Fibroblast of lung (primary cell): ENCODE measurements at places on chromosomes 6 and 20. TPM values are rescaled to one million over a fixed set of nuclear protein-coding genes. Genes with fewer than 3 reads are reported as not detected.

DNA sequence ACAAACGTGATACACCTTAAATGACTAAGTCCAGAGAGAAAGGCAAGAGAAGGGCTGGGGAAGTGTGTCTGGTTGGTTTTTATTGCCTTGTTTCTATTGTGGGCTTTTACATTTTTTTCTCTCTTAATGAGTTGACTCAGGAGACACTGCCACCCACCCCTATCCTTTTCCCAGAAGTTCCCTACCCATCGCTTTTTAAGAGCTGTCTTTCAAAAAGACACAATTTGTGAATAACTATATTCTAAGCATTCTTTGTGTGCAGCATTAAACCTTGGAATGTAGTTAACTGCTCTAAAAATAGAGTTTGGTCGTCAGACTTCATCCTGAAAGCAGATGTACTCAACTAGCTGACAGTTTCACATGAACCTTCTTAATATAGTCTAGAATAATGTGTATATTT, 174.9 kb downstream of the ISM1 start:
- peak; percentile 62 for DNase-seq

- peak; percentile 36 for DNase-seq
Measured at GRCh38 chr6:27296106-27296783, 15.8 kb downstream of the POM121L2 start.

- peak; percentile 85 for DNase-seq
Measured at GRCh38 chr6:21800948-21801438, 207.4 kb downstream of the SOX4 start.

DNA sequence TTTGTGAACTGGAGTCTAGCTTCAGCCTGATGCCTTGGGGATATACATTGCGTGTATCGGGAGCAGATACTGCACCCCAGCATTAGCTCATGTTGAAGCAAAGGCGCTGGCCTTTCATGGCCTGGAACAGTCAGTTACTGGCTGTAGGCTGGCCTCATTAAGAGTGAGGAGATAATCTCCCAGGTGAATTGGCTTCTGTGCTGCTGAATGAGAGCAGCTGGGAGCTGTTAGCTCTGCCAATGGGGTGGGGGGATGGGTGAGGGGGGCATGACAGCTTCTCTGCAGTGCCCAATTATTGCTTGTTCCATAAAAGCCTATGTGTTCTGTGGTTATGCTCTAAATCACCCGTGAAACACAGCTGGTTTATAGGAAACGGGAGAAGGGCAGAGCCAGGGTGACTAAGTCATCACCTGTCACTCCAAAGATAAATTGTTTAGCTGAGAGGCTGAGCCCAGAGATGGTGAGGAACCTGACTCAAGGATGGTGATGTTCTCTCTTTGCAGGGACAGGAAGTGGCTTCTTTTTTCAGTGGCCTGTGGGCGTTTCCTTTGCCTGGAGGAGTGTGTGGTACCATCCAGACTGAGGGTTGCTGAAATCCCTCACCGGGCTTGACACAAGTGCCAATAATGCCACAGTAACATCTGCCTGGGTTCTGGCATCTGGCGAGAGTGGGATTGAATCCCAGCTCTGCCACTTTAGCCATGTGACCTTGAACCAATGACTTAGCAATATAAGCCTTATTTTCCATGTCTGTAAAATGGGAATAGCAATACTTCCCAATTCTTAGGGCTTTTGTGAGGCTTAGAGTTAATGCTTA, 170.8 kb downstream of the BCAS1 start:
- peak; percentile 77 for DNase-seq

DNA sequence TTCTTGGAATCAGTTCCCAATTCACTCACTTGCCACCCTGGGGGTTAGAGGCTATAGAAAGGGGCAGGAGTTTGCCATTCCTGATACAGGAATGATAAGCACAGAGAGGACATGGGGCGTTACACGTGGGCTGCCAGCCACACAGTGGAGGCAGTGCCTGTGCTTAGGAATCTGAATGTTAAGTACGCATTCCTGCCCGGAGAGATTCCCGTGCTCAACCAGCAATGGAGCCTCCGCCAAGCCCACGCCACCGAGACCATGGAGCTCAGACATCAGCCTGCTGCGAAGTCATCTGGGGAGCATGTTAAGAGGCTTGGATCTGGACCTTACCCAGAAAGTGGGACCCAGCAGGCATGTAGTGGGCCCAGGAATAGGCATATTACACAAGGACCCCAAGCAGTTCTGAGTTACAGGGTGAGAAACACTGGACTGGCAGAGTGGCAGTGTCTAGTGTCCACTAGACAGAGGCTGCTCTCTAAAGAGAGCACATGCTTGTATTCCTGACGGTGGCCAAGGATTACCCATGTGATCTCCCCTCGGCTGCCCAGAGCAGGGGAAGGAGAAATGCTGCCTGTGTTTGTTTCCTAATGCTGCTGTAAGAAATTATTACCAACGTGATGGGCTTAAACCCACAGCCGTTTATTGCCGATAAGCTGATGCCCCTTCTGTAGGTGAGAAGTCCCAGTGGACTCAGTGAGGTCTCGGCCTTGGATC, 138.2 kb downstream of the BMP7 start:
- no peak for DNase-seq

GRCh38 chr20:2759603-2760296, 40.7 kb downstream of the CPXM1 start:
- no peak for DNase-seq

DNA sequence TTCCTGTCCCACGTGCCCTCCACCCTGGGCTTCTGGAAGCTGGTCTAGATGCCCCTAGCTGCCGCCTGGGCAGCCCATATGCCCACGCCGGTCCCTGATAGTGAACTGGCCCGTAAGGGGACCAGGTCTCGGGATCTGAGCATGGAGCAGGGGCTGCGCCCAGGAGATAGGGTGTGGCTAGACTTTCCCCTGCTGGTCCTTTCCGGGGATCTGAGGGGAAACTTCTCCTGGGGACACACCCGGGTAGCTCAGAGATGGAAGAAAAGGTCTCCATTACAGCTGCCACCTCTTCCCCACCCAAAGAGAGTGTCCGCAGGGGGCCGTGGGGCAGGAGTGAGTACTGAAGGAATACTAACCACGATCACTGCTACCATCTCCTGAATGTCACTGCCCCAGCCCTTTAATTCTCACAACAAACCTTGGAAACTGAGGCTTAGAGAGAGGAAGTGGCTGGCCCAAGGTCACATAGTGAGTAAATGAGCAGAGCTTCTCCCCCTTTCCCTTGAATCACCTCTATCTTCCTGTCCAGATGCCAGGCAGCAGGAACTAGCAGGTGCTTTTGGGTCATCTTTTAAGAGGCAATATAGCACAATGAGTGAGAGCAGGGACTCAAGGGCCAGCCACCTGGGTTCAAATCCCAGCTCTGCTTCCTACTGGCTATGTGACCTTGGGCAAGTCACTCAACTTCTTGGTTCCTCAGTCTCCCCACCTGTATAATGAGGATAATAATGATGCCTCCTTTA, 11.8 kb upstream of the CCN5 start:
- DNase-seq: no peak

DNA sequence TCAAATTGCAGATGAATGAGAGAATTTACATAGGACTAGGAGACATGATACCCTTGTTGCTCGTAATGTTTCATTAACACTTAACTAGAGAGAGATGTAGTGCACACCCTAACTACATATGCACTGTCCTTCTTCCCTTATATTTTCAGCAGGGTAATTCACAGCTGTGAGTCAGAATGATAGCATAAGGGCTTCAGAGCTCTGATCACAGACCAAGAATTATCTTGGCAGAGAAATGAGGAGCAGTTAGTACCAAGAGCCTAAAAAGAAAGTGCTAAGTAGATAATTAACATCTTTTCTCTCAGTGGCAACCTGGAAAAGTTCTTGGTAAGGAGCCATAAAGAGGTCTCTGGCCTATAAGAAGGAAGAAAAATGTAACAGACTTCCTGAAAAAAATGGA, 35.8 kb downstream of the GRIK2 start:
- no peak for DNase-seq

TRIM31 gene
- not detected in 2 replicates for polyA plus RNA-seq

PROKR2 gene
- polyA plus RNA-seq: not detected in 2 replicates

HTR1E gene
- polyA plus RNA-seq: not detected in 2 replicates

ADTRP gene
- 0.23 and 1.1 TPM in 2 replicates for polyA plus RNA-seq

SNX5 gene
- 73.5 and 76.7 TPM in 2 replicates for polyA plus RNA-seq

GSTA2 gene
- polyA plus RNA-seq: not detected in 2 replicates

SAMD3 gene
- 1.5 and 3.9 TPM in 2 replicates for polyA plus RNA-seq

DCDC2 gene
- polyA plus RNA-seq: 0.01 TPM in 1 of 2 replicates, not detected in the other

OPRL1 gene
- polyA plus RNA-seq: 0.17 and 0.49 TPM in 2 replicates
